Activated CD8-positive, alpha-beta memory T cell treated with anti-CD3 and anti-CD28 coated beads, Interleukin-2, amount 10 ng/mL, durations not matched to agents 7 days and 5 days (primary cell): ENCODE measurements at places on chromosomes 4 and X. TPM values are rescaled to one million over a fixed set of nuclear protein-coding genes. Genes with fewer than 3 reads are reported as not detected.

GRCh38 chr4:37978248-37978924, 18.2 kb downstream of the PTTG2 start:
- DNase-seq = peak; percentile 60
- peaks cover 2% of the 10 kb centered on the region for H3K36me3 ChIP-seq
- H3K4me3 ChIP-seq = peak overlapping the region; percentile 77
- H3K27ac ChIP-seq = peak overlapping the region; percentile 66
- H3K27me3 ChIP-seq = no peaks in the 10 kb centered on the region

GRCh38 chr4:127148165-127148564, 484.6 kb upstream of the INTU start:
- no peaks in the 10 kb centered on the region for H3K36me3 ChIP-seq
- H3K4me1 ChIP-seq = no peaks in the 10 kb centered on the region
- H3K4me3 ChIP-seq = no peak overlapping the region

DNA sequence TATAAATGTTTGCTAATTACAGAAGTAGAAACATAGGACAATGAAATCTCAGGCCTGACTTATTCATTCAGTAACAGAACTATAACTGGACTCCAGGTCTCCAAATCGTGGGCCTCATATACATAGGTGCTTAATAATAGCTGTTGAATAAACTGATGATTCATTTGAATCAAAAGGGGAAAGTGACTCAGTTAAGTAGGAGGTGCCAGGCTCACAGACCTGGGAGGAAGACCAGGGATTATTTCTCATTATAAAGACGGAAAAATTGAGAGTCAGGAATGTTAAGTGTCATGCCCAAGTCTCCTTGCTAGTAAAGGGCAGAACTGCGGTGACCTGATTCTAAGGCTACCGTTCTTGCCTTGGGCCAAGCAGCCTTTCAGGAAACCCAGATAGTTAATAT, 131.5 kb downstream of the HS3ST1 start:
- no peak overlapping the region for H3K27ac ChIP-seq
- no peak for DNase-seq
- no peaks in the 10 kb centered on the region for H3K36me3 ChIP-seq
- no peak overlapping the region for H3K4me3 ChIP-seq
- no peaks in the 10 kb centered on the region for H3K4me1 ChIP-seq

GRCh38 chrX:118383120-118383519, 37.2 kb downstream of the WDR44 start:
- H3K36me3 ChIP-seq = peaks cover 8% of the 10 kb centered on the region

DNA sequence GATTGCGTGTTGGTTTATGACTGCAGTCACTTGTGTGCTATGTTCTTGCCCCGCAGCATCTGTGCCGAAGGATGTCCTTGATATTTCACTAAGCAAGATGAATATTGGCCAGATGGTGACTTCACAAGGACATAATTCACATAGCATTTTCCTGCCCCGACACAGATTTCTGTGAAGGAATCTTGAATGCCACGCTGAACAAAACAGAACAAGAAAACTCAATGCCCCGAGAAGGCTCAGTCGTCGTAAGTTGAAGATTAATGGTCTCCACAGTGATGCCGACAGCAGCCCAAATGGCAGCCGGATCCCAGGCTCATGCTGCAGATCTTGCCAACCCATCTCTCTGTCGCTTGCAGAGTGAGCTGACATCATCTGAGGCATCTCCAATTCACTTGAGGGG, 145.9 kb downstream of the CPEB2 start:
- H3K36me3 ChIP-seq = no peaks in the 10 kb centered on the region
- DNase-seq = no peak
- no peak overlapping the region for H3K27ac ChIP-seq
- H3K4me1 ChIP-seq = peaks cover 4% of the 10 kb centered on the region
- no peaks in the 10 kb centered on the region for H3K27me3 ChIP-seq

- H3K4me1 ChIP-seq = no peaks in the 10 kb centered on the region
- no peaks in the 10 kb centered on the region for H3K27me3 ChIP-seq
- no peaks in the 10 kb centered on the region for H3K36me3 ChIP-seq
- DNase-seq = no peak
These were observed 497.5 kb upstream of the IGFBP7 start for GRCh38 chr4:57607566-57608180.

GRCh38 chrX:13965531-13965930, 64.2 kb downstream of the GEMIN8 start:
- DNase-seq = no peak
- no peaks in the 10 kb centered on the region for H3K36me3 ChIP-seq
- H3K4me3 ChIP-seq = no peak overlapping the region

GRCh38 chr4:86506591-86506990, 87.5 kb upstream of the PTPN13 start:
- H3K4me3 ChIP-seq = no peak overlapping the region
- H3K27me3 ChIP-seq = peaks cover 27% of the 10 kb centered on the region
- no peak for DNase-seq
- no peaks in the 10 kb centered on the region for H3K36me3 ChIP-seq
- no peak overlapping the region for H3K27ac ChIP-seq

- peaks cover 19% of the 10 kb centered on the region for H3K27me3 ChIP-seq
- no peak overlapping the region for H3K27ac ChIP-seq
- peak overlapping the region; percentile 49 for H3K4me3 ChIP-seq
- H3K4me1 ChIP-seq = peaks cover 6% of the 10 kb centered on the region
- no peaks in the 10 kb centered on the region for H3K36me3 ChIP-seq
These were observed 855 bp downstream of the GPRASP2 start for GRCh38 chrX:102712981-102713625.

DNA sequence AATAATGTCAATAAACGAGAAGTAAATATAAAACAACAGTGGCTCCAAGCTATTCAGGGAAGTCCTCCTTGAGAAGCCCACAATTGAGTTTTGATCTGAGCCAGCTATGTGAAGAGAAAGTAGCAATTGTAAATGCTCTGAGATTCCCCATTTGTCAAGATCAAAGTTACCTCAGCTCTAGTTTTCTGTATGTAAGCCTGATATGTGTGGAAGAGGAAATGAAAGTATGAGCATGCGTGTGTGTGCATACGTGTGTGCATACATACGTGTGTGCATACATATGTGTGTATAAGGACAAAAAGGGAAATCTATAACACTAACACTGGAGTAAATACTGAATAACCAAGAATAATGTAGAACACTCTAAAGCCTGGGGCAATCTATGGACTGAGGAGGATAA, 130.3 kb downstream of the SCFD2 start:
- peaks cover 7% of the 10 kb centered on the region for H3K36me3 ChIP-seq
- no peaks in the 10 kb centered on the region for H3K27me3 ChIP-seq
- H3K27ac ChIP-seq = no peak overlapping the region
- no peak overlapping the region for H3K4me3 ChIP-seq

DNA sequence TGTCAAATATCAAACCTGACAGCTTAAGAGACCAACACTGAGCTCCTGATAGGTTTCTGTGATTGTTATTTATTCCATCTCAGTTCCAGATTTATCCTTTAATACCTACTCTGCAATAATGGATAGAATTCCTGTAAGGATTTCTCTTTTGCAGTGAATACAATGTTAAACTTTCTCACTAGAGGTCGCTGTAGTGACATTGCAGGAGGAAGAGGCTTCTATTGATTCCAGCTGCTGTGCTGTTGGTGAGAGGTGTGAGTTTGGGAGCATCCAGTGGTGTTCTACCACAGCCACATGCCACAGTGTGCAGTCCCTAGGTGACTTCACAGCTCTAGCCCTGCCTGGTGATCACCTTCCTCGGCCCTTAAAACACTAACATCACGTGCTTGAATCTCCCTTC, 34.6 kb upstream of the DCAF8L2 start:
- H3K27me3 ChIP-seq = no peaks in the 10 kb centered on the region
- H3K36me3 ChIP-seq = no peaks in the 10 kb centered on the region
- no peak for DNase-seq
- no peak overlapping the region for H3K27ac ChIP-seq

DNA sequence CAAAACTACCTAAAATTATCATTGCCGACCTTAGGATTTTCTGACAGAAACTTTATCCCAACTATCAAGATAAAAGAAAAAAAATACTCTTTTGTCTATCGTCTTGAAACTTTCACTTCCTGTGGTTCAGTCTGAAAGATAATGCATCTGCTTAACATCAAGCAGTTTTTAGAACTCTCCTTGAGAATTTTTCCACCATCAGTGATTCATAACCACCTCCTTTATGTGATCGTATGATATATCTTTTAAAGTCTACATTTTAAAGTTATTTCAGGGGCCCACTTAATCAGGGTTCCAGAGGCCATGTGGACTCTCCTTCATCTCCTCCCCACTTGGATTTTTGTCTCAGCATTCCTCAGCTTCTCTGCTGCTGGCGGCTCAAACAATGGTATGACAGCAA, 272.8 kb upstream of the TENM3 start:
- no peak for DNase-seq
- H3K4me1 ChIP-seq = no peaks in the 10 kb centered on the region
- no peak overlapping the region for H3K27ac ChIP-seq
- H3K4me3 ChIP-seq = no peak overlapping the region
- H3K27me3 ChIP-seq = no peaks in the 10 kb centered on the region

The NAP1L3 gene
- 0.64 TPM for total RNA-seq

DNA sequence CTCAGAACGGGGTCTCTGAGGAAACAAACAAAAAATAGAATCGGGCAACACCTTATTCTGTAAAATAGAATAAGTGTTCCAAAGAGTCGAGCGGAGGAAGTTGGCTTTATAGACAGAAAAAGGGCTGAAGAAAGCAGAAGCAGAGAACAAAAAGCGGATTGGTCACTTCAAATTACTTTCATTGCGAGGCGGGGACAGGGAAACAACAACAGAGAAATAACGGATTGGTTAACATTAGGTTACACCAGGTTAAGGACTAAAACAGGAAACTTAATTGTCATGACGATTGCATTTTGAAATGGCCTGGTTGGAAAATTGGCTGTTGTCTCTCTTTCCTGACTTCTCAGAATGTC, 433 bp upstream of the COQ2 start:
- peaks cover 3% of the 10 kb centered on the region for H3K36me3 ChIP-seq
- peak; percentile 57 for DNase-seq
- H3K27me3 ChIP-seq = no peaks in the 10 kb centered on the region
- peak overlapping the region; percentile 99 for H3K27ac ChIP-seq

DNA sequence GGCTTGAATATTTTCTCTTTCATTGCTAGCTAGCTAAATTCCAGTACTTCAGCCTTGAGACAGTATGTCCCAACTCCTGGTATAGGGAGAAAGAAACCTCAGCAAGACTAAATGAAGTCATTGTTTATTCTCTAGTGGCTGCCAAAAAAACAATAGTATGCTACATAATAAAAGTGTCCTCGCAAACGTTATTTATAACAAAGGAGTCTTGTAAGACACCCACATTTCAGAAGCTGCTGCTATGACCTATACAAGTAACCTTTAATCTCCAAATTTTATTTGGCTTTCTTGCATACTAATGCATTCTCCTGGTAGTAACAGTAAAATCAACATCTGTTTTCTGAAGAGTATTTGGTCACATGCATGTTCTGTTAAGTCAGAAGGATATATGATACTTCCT, 28.8 kb downstream of the NEK1 start:
- H3K4me3 ChIP-seq = no peak overlapping the region
- DNase-seq = no peak
- no peaks in the 10 kb centered on the region for H3K27me3 ChIP-seq
- H3K36me3 ChIP-seq = peaks cover 19% of the 10 kb centered on the region

The NLRP2B gene
- total RNA-seq = not detected

GRCh38 chr4:23500894-23501449, 388.9 kb downstream of the PPARGC1A start:
- no peaks in the 10 kb centered on the region for H3K27me3 ChIP-seq
- H3K27ac ChIP-seq = no peak overlapping the region
- no peaks in the 10 kb centered on the region for H3K4me1 ChIP-seq
- no peaks in the 10 kb centered on the region for H3K36me3 ChIP-seq
- DNase-seq = no peak
- H3K4me3 ChIP-seq = no peak overlapping the region

DNA sequence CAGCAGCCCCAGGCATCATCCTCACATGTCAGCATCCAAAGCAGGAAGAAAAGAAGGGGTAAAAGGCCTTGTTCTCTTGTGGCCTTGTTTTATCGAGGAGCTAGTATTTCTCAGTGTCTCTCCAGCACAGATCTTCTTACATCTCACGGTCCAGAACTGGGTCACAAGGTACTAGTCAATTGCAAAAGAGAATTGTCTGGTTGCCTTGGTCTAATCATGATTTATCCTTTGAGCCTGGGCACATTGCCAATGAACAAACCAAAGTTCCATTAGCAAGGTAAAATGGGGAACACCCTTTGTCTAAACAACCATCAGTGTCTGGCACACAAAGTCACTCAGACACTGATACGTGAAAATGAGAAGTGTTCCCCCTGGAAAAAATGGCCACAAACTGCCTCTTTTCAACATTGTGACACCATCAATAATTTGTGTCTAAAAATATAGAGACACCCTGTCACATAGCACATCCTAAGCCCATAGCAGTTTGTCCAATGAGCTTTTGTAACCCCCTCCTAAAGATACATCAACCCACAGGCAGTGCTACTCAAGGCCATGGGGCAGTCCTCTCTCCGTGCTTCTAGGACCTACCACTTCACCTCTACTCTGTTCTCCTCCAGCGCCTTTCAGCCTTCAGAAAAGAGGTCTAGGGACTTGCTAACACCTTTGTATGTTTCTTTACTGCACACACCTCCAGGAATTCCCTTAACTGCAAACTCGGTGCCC, 534.4 kb downstream of the MID1IP1 start:
- no peaks in the 10 kb centered on the region for H3K36me3 ChIP-seq
- peaks cover 34% of the 10 kb centered on the region for H3K4me1 ChIP-seq

The INPP4B gene
- 23.5 TPM for total RNA-seq

- peaks cover 5% of the 10 kb centered on the region for H3K27me3 ChIP-seq
- peak overlapping the region; percentile 79 for H3K4me3 ChIP-seq
- no peak for DNase-seq
- peaks cover 2% of the 10 kb centered on the region for H3K36me3 ChIP-seq
These were observed 1.6 kb downstream of the SCARB2 start for GRCh38 chr4:76211769-76212708.

GRCh38 chr4:138650929-138651448, 364.6 kb upstream of the NOCT start:
- no peak for DNase-seq
- no peak overlapping the region for H3K27ac ChIP-seq
- no peaks in the 10 kb centered on the region for H3K27me3 ChIP-seq
- H3K4me3 ChIP-seq = no peak overlapping the region

The PASD1 gene
- not detected for total RNA-seq

The DGKK gene
- not detected for total RNA-seq

- H3K4me3 ChIP-seq = no peak overlapping the region
- no peaks in the 10 kb centered on the region for H3K4me1 ChIP-seq
- no peak for DNase-seq
- no peaks in the 10 kb centered on the region for H3K36me3 ChIP-seq
- no peaks in the 10 kb centered on the region for H3K27me3 ChIP-seq
These were observed 467.8 kb downstream of the GRXCR1 start for GRCh38 chr4:43360296-43360695.

The CFAP47 gene
- not detected for total RNA-seq

The ZCCHC18 gene
- 3.9 TPM for total RNA-seq

DNA sequence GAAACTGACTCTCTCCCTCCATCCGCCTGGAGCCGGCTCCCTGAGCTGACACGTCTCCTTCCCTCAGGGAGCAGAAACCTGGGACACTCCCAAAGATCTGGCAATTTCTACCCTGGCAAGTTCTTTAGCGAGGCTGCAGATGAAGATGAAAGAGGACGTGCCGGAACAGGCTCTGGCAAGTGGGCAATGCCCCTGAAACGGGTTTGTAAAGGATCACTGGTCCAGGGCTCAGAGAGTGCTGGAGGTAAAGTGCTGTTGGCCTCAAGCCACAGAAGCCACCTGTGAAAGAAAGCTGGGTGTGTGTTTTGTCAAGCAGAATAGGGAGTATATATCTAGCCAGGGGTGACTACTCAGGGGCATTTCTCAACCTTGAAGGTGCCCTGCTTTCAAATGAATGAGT, 131.4 kb upstream of the ATP6AP2 start:
- no peak for DNase-seq
- H3K36me3 ChIP-seq = no peaks in the 10 kb centered on the region
- H3K27ac ChIP-seq = no peak overlapping the region
- H3K4me1 ChIP-seq = peaks cover 6% of the 10 kb centered on the region
- H3K4me3 ChIP-seq = no peak overlapping the region
